ENCODE measurements at places on chromosomes 5 and 9.

- DNase-seq = peak; percentile 69
These were observed 18.7 kb downstream of the LCP2 start for GRCh38 chr5:170278611-170279458.

DNA sequence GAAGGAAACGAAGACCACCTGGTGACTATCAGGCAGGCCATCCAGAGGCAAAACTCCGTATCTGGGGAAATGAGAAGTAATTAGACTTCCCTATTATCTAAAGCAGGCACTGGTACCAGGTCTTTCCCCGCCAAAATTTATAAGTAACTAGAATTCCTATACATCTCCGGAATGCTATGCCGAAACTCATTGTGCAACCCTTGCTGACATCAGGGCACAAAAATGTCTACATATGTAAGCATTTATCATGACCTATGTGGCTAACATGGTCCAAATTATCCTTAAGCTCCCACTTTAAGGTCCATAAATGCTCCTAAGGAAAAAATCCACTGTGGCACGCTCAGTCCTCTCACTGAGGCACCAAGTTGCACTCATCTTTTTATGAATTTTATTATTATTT lies 17.8 kb downstream of the ACTL7B start:
- DNase-seq = no peak

- DNase-seq = no peak
These were observed 471.4 kb downstream of the MAN2A1 start for GRCh38 chr5:110161162-110161561.

GRCh38 chr5:58775701-58776262 lies 192.9 kb downstream of the RAB3C start:
- DNase-seq = no peak

DNA sequence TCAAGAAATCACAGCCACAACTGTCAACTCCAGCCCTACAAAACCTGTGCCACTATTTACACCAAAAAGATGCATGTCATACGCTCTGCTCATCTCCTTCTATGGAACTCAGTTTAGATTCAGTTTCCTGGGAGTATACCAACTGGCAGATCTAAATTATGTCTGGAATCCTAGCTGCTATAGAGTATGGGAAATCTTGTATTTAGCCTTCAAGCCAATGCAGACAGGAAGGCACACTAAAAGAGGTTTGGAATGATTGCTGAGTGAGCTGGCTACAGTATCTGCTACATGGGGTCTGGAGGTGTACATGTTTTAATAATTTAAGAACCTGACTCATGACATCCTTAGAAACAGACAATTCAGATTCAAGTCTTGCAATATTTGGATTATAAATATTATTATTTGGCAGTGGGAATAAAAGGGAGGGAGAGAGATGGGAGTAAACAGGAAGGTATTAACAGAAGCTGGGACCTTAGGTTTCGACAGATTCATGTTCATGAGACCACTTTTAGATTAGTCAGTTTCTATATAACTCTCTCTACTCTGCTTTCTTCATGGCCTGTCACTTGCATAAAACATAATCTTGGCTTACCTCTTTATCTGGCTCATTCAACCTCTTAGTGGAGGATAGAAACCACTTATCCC lies 178.8 kb upstream of the HAPLN1 start:
- no peak for DNase-seq

DNA sequence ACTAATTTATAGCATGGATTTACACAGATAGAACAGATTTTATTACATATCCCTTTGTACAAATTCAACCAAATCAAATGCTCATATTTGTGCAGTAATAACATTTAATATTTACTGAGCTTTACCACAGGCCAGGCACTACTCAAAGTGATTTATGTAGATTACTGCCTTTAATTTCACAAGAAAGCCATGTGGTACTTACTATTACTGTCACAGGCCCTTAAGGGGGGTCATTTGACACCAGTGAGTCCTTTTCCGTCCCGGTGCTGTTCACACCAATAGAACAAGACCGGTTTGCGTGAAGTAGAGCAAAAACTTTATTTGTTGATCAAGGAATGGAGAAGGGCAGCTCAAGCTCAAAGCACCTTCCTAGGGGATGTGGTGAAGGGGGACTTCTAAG lies 308.5 kb upstream of the KCNN2 start:
- no peak for DNase-seq

DNA sequence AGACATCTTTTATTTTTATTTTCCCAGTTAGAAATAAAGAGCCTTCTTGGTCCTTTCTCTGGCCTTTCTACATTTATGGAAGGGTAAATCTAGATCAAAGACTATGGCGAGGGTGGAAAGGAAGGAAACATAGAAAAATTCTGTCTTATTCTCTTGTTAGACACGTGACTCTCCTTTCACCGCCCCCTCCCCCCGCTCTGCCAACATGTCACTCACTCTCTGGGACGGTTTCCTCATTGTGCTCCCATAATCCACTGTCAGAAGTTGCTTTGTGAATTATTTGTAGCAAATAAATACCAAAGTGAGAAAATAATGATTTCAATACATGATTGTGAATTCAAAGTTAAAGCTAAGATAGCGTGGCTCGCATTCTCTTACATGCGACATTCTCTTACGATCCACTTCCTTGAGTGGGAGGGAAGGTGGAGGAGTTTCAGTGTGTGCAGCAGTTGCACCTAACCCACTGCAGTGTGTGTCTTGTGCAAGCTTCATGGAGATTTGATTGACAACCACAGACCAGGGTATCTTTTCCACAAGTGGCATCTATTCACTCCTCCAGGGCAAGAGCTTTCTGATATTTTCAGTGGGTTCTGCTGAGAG lies 423.0 kb upstream of the KIF2A start:
- DNase-seq = no peak

GRCh38 chr9:108463932-108464606 lies 391.7 kb downstream of the ACTL7B start:
- DNase-seq = no peak

GRCh38 chr5:131254741-131255140 lies 9.1 kb upstream of the CDC42SE2 start:
- DNase-seq = no peak

GRCh38 chr9:100277166-100277979 lies 75.4 kb downstream of the TEX10 start:
- no peak for DNase-seq

GRCh38 chr9:124723352-124723751 lies 47.8 kb downstream of the NR6A1 start:
- no peak for DNase-seq

DNA sequence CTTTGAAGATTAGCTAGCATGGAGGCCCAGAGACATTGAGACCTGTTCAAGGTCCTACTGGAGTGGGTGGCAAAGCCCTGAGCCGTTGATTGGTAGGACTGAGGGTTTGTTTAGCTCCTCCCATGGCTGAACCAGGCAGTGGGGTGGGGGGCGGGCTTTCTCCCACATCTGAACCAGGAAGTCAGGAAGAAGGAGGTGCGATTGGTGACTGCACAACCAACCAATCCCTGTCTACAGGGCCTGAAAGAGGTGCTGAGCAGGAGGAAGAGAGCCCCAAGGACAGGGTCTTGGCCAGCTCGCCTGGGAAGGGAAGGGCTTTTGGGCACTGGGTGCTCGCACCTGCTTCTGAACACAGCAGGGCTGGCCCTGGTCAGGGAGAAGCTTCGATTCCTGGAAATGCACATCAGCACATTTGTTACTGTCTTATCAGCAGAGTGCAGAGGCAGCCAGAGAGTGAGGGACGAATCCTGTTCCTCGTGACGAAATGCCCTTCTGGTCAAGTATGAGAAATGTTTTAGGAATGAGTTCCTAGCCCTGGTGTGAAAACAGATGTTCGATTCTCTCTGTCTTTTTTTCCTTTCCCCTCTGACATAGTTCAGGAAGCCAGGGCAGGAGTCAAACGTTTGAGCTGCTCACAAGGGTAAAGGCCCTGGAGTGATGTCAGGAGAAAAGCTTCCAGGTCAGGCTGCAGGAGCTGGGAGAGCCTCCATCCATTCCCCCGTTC lies 294.8 kb upstream of the KLF4 start:
- no peak for DNase-seq

DNA sequence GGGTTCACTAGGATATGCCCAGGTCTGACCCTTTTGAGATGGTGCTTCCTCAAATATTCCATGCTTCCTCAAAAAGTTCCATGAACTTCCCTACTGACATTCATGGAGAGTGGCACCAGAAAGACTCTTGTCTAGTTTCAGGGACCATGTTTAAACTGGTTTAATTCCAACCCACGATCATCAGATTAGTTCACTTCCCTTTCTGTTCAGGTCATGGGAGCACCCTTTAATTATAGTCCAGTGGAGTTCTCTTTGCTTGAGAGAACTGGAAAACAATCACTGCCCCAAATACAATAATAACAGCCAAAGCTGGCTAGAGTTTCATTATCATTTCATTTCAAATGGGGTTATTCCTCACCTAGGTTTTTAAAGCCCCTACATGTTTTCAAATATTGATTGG lies 9.7 kb upstream of the ERBIN start:
- DNase-seq = no peak

GRCh38 chr5:32001707-32002106 lies 172.4 kb downstream of the GOLPH3 start:
- no peak for DNase-seq

DNA sequence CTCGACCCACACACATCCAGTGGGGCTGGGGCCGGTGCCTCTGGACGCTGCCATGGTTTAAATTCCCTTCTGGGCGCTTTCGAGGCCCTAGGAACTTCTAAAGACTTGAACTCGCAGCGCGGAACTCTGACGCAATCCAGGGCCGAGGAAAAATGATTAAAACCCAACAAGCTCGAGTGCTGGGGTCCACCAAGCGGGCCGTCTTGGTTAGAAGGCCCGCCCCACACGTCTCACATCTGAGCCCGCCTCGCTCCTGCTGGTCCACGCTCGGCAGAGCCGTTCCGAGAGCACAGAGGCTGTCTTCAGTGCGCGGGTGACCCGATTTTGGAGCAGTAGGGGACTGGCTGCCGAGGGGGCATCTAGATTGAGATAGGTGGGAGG lies 1.5 kb downstream of the CRHBP start:
- no peak for DNase-seq

DNA sequence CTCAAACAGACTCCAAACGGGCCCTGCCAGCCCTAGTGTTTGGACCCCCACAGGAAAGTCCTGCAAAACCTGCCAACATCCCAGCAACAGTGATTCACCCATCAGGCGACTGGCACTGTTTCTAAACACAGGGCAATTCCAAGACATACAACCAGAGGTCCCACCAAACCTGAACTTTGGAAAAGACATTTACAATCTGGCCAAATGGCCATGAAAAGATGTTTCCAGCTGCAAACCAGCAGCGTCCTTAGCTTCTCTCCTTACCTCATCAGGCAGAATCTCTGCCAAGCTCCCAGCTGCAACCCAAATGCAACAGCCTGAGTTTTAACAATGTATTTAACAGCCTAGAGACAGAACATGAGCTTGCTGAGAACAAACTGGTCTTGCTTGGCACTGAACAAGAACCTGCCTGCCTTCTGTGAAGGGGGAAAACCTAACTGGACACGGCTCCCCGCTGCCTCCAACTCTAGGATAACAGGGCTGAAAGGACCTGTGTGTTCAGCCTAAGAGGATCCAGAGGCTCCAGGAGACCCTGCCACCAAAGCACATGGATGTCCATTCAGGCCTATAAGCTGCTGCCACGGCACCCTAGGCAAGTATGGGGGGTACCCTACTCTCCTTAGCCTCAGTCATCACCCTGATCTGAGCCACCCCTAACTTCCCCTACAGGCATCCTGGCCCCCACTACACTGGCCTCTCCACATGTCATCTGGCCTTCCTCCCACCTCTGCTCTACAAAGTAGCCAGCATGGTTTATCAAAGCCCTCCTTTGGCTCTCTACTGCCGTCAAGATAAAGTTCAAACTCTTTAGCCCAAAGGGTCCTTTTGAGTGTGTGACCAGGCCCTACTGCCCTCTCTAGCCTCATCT lies 5.6 kb downstream of the P4HA2 start:
- no peak for DNase-seq

DNA sequence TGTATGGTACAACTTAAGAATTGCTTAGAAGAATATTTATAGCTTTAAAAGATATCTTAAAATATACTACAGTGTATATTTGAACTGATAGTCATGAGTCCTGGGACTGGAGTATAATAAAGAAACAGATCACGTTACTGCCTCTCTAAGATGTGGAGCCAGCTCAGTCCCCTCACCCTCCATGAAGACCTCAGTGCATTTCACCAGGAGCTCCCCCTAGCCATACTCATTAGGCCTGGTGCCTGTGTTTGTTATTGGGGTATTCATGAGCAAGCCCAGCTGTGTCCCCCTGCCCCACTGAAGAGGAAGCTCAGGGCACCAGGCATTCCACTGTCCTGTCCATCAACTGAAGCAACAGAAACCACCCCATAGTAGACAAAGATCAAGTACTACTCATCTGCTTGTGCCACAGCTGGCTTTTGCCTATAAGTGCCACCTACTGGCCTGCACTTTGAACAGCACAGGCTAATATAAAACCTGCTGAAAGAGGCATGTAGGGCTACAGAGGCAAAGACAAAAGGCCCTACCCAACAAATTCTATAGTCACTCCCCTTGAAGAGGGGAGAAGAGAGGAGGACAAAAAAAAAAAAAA lies 850.2 kb upstream of the NUDT12 start:
- DNase-seq = no peak

GRCh38 chr9:78210841-78211301 lies 25.0 kb upstream of the CEP78 start:
- DNase-seq = no peak

DNA sequence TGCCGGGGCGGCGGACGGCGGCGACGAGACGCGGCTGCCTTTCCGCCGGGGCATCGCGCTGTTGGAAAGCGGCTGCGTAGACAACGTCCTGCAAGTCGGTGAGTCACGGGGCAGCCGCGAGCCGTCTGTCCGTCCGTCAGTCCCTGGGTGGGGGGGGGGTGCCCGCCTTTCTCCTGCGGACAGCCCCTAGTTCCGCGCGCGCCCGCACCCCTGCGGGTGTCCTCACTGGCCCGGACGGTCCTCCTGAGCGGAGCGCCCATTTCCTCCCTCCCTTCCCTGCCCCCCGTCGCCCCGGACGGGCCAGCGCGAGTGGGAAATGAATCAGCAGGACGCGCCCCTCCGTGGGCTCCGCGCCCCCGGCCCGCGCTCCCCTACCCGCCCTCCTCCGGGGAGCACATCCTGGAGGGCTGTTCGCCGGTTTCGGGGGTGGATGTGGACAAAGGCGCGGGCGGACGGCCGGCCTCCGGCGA lies 828 bp downstream of the ZSWIM6 start:
- no peak for DNase-seq

DNA sequence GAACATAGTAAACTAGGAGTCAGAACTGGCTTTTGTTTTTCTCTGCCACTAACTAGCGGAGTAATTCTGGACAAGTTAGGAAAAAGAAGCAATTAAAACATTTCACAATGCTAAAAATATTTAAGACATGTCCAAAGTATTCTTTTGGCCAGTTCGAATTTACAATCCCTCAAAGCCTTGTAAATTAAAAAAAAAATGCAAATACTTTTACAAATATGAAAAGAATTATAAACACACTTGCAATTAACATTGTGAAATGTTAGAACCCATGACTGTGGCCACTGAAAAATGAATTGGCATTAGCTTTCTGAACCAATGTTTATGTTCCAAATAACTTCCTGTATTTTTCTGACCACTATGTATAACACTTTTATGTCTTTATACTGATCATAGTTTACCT lies 2.2 kb downstream of the RAD1 start:
- no peak for DNase-seq
